H4 (cell line): ENCODE measurements at places on chromosomes 6 and 20. TPM values are rescaled to one million over a fixed set of nuclear protein-coding genes. Genes with fewer than 3 reads are reported as not detected.
A peak's percentile ranks its signal among the peaks of the same experiment; 100 is the strongest.

DNA sequence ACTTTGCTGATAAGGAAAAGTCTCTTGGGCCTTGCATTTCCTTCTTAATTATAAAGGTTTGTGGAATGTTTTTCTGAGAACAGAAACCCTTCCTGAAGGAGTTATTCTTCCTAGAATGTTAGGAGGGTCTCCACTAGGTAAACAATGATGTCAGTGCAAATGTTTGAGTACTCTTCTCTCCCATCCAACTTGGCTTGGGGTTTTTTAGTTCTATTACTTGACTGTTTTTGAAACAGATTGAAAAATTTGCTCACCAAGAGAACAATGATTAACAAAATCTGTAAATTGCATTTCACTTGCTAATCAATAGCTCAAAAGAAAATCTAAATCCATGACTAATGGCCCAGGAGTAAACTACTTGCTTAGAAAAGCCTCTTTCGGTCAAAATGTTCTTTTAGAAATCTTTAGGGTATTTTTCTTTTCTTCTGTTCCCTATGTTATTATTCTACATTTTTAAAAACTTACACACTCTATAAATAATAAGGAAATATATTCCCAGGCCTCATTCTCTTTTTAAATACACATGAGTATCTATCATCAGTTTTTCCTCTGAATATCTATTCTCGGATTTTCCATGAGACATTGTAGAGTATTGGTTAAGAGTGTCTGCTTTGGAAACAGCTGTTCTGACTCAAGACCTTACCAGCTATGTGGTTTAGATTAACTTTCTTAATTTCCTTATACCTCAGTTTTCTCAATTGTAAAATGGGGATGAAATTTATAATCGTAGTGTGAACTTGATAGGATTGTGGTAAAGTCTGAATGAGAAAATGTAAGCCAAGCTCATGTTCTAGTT is 234.2 kb upstream of the CITED2 start:
- DNase-seq = no peak

- DNase-seq = peak; percentile 84
These were observed 12.8 kb upstream of the BPI start for GRCh38 chr20:38290829-38291814.

DNA sequence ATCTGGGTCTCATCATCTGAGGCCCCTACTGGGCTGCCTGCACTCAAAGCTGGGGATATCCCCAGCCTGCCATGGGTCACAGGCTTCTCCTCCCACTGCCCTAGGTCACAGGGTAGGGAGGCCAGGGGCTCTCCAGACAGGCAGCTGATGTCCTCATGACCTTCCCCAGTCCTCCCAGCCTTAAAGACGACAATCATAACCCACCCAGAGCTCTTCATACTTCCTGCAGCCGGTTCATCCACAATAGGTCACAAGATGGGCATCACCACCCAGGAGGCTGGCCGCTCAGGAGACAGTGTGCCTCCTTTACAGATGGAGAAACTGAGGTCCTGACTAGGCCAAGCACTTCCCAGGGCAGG is 15.2 kb downstream of the TFEB start:
- no peak for DNase-seq

GRCh38 chr6:13383328-13384163 is 55.2 kb upstream of the TBC1D7 start:
- DNase-seq = peak; percentile 17

DNA sequence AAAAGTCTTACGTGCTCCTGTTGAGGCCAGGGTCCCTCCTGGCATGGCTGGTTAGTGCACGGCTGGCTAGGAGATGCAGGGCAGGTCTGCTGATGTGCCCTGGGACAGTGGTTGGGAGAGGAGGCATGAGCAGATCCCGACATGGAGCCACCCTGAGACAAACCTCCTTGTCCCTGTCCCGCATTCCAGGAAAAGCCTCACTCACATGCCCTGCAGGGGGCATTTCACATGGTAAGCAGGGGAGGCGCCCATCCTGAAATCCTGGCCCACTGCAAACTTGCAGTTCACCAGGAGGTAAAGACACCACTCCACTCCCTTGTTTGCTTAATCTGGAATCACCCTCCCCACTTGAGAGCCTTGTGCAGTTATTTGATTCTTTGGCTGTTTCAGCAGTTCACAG is 116.7 kb upstream of the SLC24A3 start:
- DNase-seq = no peak

- DNase-seq = no peak
These were observed 142.8 kb downstream of the ADGB start for GRCh38 chr6:146741609-146742008.

GRCh38 chr6:906920-907319 is 214.0 kb upstream of the EXOC2 start:
- peak; percentile 88 for DNase-seq

DNA sequence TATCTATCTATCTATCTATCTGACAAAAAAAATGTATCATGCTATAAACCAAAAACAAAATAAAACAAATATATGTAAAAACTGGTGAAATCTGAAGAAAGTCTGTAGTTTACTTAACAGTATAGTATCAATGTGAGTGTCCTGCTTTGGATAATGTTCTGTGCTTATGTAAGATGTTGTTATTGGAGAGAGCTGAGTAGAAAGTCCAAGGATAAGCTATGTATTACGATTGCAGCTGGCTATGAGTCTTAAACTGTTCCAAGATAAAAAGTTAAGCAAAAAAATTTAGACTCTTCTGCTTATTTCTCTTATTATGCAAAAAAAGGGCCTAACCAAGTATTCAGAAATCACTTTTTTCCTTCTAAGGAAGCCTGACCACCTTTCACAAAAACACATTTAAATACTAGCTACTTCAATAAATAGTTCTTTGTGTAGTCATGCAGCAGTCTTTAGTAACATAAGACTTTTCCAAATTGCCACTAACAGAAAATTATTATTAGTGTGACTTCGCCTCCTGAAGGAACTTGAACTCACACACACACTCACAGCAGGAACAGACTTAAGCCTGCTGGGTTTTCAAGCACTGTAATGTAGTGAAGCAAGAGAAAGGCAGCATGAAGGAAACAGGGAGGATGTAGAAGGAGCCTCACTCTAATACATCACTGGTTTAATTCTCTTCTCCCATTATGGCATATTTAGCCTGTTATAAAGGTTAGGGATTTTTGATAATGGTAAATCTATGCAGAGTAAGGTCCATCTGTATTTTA is 265.8 kb upstream of the GJE1 start:
- no peak for DNase-seq

GRCh38 chr6:153074761-153075160 is 56.3 kb downstream of the RGS17 start:
- DNase-seq = no peak

- no peak for DNase-seq
These were observed 90.1 kb upstream of the PREP start for GRCh38 chr6:105492706-105493673.

GRCh38 chr20:2342243-2342642 is 38.5 kb upstream of the TGM6 start:
- DNase-seq = peak; percentile 2

DNA sequence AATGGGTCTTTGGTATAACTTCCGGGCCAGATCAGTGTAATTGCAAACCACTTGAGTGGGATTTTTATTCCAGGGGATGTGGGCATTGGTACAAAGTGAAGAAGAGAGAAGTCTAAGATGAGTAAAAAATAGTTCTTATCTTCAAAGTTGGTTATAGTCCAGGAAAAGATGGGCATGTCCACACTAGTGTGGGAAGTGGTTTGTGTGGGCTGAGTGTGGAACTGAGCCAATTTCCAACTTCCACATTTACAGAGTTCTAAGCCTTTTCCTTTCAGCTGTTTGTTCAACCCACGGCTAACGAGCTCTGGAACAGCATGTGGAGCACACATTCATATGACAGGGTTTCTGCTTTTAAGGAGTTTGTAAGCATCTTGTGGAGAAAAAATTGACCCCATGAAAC is 72.3 kb upstream of the IFNGR1 start:
- peak; percentile 27 for DNase-seq

- no peak for DNase-seq
These were observed at the start of gene CD93 for GRCh38 chr20:23086056-23086566. Gene CD93 (minus strand): TSS chr20:23086324. CDS start chr20:23086192, 132 bp downstream.

DNA sequence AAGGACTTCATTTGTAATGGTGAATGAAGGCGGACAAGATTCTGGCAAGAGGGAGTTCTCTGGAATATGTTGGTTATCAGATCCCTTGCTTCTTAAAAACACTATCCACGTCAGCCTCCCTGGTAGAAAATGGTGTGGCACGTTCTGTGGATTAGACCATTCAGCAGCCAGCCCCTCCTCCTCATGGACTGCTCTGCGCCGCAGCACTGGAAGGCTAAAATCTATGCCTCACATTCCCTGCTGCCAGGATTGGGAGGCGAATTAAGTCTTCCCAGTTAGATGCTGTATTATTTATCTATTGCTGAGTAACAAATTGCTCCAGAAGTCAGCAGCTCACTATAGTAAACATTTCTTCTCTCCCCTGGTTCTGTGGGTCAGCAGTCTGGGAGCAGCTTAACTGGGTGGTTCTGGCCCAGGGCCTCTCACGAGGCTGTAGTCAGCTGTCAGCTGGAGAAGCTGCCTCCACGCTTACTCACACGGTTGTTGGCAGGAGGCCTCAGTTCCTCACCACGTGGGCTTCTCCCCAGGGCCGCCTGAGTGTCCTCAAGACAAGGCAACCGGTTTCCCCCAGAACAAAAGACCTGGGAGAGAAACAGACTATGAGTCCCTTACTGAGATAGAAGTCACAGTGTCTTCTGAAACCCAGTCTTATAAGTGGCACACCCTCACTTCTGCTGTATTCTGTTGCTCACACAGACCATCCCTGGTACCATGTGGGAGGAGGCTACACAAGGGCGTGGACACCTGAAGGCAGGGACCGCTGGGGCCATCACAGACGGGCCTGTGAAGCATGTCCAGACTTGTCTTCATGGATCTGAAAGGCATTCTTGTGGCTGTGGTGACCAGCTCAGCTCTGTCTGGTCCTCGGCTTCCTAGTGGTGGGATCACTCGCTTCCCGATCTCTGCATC is 101.0 kb downstream of the NRN1 start:
- peak; percentile 35 for DNase-seq

- DNase-seq = no peak
These were observed 75.5 kb upstream of the SLCO4A1 start for GRCh38 chr20:62566771-62567170.

DNA sequence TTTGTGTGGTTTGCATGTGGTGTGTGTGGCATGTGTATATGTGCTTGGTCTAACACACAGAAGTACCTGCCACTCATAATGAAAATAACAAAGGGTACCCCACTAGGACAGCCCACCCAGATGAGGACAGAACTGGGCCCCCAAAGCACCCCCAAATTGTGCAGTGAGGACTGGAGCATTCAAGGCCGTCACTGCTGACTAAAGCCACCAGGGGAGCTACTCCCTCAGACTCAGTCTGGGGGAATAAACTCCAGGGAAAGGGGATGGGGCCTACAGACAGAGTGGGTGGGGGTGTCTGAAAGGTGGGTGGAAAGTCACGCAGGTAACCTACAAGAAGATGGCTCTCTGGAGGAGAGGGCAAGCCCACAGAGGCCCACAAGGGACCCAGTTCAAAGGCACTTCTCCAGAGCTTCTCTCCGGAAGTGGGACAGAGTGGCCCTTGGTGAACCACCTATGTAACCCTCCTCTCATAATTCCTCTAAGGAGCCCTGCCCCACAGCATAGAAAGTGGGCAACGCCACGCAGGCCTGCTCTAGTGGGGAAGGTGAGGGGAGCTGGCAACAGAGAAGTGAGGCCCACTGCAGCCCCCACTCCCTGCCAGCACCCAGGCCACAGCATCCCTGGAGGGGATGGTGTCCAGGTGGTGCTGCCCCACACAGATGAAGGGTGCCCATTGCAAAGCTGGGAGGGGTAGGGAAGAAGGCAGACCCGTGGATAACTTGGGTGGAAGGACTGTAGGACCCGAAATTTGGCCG is 122.8 kb upstream of the MAFB start:
- DNase-seq = no peak

DNA sequence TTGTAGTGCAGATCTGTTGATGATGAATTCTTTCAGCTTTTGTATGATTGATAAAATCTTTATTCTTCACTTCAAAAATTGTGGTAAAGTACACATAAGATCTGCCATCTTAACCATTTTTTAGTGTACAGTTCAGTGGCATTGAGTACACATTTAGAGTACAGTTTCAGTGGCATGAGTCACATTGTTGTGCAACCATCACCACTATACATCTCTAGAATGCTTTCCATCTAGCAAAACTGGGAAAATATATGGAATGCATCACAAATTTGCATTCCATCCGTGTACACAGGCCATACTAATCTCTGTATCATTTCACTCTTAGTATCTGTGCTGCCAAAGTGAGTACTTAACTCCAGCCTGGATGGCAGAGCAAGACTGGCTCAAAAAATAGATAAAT is 28.7 kb downstream of the SIRPD start:
- DNase-seq = no peak

DNA sequence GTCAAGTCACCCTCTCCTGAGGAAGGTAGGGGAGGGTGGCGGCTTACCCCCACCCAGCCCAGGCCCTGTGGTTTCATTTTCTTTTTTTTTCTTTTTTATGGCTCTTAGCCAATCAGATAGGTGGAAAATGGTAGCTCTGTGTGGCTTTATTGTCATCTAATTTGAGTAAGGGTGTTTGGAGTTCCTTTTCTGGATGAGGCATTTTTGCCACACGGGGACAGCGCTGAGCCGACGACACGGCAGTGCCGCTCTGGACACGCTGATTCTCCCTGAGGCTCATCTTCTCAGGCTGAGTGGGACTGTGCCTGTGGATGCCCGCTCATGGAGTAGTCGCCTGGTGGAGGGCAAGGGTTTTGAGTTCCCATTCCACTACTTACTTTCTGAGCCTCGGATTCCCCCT is 37.6 kb upstream of the ANGPT4 start:
- DNase-seq = peak; percentile 21

DNA sequence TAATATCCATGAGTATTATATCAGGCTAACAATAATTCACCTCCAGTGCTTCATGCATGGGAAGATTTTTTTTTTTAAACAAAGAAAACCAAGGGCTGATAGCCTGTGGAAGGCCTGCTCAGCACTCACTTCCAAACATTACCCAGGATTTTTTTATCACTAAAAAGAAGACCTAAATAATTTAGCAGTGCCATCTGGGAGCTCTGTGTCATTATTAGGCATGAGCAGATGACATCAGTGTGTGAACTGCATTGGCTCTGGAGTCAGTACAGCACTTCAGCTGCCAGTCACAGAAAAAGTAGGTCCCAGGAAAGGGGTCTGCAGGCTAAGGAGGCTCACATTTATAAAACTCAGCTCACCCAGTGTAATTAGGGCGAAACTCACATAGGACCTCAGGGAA is 94.8 kb downstream of the COL21A1 start:
- no peak for DNase-seq

DNA sequence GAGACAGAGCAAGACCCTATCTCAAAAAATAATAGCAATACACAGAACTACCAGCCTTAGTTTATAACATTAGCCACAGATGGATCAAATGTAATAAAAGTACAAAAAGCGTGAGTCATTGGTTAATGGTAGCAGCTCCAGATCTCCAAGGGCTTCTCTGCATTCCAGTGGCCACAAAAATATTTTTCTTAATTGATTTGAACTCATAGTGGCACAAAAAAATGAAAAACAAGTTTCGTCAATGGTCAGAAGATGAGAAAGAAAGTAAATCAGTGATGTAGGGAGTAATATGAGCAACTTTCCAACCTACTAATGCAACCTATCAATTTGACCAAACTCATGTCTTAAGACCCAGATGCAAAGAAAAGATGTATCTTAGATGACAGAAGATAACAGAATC is 79.6 kb downstream of the CEP57L1 start:
- no peak for DNase-seq

The PSMB9 gene
- total RNA-seq = 120 and 150 TPM in 2 replicates

The IYD gene
- not detected in 2 replicates for total RNA-seq

The UFL1 gene
- total RNA-seq = 6.1 and 10.8 TPM in 2 replicates

The PFDN4 gene
- 147 and 169 TPM in 2 replicates for total RNA-seq

The LY6G6D gene
- total RNA-seq = not detected in 2 replicates

The GTSF1L gene
- not detected in 2 replicates for total RNA-seq

The EPHA7 gene
- 1.7 and 5.6 TPM in 2 replicates for total RNA-seq
